SHP77 (cell line): ENCODE measurements at places on chromosomes 2 and 18.

DNA sequence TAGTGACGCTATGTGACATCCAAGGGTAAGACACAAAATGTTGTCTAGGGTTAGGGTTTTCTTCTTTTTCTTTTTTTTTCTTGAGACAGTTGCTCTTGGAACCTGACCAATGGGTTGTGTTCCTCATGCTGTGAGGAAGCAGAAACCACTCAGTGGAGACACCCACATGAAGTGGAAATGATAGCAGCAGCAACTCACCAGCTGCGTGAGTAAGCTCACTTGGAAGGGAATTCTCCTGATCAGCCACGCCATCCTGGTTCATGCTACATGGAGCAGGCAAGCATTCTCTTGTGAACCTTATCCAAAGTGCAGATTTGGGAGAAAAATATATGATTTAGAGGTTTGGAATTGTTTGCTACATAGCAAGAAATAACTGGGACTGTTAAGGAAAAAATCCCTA, 863.7 kb downstream of the EPHA4 start:
- DNase-seq: no peak

DNA sequence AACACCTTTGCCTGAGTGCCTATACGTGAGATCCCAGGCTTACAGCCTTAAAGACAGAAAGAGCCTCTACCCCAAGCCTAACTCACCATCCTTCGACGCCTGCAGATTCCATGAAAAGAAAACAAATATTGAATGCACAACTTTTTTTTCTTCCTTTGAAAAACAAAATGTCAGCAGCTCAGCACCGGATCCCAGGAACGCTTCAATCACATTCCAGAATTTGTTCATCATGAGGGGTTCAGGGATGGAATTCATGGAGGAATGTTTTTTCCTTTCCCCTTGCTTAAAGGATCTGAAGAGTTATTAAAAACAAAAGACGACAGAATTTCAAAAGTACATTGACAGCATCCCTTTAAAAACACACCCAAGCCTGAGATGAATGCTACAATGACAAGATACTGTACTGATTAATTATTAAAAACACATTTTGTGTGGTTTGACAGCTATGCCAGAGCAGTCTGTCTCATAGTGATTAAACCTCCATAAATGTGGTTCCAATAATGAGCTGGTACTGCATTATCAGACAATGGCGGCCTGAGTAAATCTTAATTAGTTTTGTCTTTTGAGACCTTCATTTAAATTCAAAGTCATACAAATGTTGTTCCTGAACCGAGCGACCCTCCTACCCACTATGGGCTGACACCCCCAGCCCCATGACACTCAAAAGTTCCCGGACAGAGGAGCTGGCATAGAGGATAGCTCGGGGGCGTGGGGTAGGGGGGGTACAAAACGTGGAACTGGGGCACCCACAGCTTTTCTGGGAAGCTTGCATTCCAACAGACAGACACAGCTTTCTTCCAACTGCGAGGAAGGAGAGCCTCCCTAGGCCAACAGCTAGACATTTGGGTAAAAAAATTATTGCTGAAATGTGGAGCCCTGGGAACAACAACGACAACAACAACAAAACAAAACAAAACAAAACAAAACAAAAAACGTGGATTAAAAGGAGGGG, 227.5 kb downstream of the TTC32 start:
- no peak for DNase-seq

GRCh38 chr18:34258176-34258575, 33.5 kb upstream of the NOL4 start:
- DNase-seq: no peak

DNA sequence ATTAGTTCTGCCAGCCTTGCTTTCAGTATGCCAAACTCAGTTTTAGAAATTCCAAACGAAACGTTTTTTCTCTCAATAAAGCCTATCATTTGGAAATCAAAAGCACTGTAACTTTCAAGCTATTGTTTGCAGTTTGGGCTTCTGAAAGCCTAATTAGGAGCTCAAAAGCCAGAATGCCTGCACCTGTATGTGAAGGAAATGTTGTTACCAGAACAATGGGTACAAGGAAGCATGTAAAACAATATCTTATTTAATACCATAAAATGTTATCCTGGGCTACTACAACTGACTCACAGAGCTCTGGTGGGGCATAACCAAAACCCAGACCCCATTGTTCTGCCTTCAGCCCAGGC, 12.6 kb upstream of the GULP1 start:
- no peak for DNase-seq

- DNase-seq: no peak
Measured at GRCh38 chr2:24816884-24817283, 23.7 kb downstream of the CENPO start.
